Neural crest cell (in vitro differentiated cells): ENCODE measurements at places on chromosomes 6 and 20. TPM values are rescaled to one million over a fixed set of nuclear protein-coding genes. Genes with fewer than 3 reads are reported as not detected.

WASF1 gene
- 48.9 and 51.6 TPM in 2 replicates for total RNA-seq

MUCL3 gene
- total RNA-seq: not detected in 2 replicates

VNN1 gene
- total RNA-seq: not detected in 2 replicates

PRPH2 gene
- total RNA-seq: not detected in 2 replicates

RANBP9 gene
- total RNA-seq: 41.2 and 41.5 TPM in 2 replicates

PNLDC1 gene
- 0.49 TPM in 1 of 2 replicates, not detected in the other for total RNA-seq
